NCI-H2171 treated with DMSO at 0.1 percent for 48 hours (cell line): ENCODE measurements at places on chromosomes 3 and 15.

GRCh38 chr3:9224490-9224889, 25.0 kb downstream of the SRGAP3 start:
- DNase-seq: peak; percentile 6

GRCh38 chr15:22902578-22902977, 64.1 kb downstream of the NIPA2 start:
- DNase-seq: peak; percentile 6

DNA sequence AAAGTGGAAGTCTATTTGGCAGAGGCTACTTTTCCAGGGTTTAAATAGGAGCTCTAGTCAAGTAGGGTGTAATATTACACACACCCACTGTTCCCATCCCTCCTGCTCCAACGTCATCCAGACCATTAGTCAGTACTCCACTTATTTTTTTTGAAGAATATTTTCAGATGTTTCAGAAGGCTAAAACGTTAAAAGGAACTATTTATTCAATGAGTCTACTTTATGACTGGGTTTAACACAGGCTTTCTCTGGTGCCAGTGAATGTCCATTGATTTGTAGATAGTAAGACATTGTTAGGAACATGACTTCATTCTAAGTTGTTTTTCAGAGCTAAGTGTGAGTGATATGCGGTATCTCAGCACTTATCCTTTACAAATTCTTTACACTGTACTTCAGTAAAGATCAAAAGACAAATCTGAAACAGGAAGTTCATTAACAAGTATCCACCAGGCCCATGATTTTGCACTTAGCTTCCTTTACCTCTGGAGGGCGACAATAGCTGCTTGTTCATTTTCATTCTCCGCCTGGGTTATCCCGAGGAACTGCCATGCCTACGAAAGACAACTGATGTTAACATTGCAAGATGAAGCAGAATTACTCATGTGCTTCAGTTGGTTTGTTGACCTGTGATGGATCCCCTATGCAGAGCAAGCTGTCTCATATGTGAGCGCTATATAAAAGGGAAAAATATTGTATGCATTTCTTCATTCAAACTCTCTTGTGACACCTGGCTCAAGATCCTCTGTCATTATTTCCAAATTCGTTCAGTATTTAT, 158.7 kb downstream of the USP13 start:
- peak; percentile 57 for DNase-seq

GRCh38 chr3:98805571-98805970, 42.4 kb downstream of the ST3GAL6 start:
- no peak for DNase-seq

DNA sequence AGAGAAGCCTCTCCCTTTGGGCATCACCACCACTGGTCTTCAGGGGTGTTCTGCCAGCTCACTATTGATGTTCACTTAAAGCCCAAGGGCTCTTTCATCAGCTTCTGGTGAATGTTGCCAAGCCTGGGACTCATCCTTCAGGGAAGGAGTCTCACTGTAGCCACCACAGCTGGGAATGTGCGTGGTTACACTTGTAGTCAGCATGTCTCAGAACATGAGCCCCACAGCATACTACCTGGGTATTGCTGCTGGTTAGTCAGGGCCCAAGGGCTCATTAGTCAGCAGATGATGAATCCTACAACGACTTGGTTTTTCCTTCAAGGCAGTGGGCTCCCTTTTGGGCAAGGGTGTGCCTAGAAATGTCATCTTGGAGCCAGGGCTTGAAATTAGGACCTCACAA, 412.9 kb downstream of the VGLL3 start:
- DNase-seq: no peak

DNA sequence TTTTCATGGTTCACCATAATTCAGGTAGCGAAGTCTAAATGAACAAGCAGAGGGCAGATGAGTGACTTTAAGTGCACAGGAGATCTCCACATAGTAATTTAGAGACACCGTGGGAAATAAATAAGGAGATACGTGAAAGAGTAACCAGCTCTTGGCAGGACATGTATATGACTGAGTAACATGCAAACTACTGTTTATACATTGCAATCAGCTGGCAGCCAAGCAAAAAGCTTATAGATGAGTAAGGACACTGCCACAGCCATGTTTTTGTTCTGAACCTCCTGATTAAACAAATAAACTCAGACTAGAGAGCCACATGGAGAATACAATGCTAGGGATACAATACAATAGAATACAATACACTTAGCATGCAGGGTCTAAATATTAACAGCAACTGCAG, 252.4 kb downstream of the FHIT start:
- no peak for DNase-seq

DNA sequence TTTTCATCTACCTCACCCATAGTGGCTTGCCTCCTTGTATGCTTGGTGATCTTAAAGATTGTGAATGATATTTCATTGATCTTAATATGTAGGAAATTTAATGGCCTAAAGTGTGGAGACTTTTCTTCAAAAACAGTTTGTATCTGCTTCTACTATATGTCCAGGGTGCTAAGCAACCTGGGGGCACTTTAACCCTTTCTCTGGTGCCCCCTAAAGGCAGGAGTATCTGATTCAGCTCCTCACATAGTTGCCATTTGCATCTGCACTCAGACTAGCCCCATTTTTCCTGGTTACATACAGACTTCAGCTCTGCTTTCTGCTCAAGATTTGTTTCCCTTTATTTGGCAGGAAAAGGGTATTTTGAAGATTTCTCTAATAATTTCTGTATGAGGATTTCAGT, 5.2 kb upstream of the PFN2 start:
- no peak for DNase-seq
